Endodermal cell (in vitro differentiated cells): ENCODE measurements at places on chromosomes 3 and 15. TPM values are rescaled to one million over a fixed set of nuclear protein-coding genes. Genes with fewer than 3 reads are reported as not detected.

GRCh38 chr3:7847021-7847420 is 654.6 kb upstream of the LMCD1 start:
- no peak for DNase-seq

DNA sequence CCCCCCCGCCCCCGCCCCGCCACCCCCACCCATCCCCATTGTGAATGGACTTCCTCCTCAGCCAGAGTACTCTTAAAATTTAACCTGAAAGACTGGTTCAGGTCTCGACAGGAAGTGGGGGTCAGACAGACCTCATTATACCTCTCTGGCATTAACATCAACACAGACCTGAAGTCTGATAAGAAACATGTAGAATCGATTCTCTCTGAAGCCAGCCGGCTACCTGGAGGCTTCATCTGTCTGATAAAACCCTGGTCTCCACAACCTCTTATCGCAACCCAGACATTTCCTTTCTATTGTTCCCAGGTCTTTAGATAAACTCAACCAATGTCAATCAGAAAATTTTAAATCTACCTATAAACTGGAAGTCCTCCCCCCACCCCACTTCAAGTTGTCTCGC is 42.6 kb downstream of the SLCO2A1 start:
- peak; percentile 51 for DNase-seq

The SELENOK gene
- total RNA-seq: 47.1 and 51.4 TPM in 2 replicates

DNA sequence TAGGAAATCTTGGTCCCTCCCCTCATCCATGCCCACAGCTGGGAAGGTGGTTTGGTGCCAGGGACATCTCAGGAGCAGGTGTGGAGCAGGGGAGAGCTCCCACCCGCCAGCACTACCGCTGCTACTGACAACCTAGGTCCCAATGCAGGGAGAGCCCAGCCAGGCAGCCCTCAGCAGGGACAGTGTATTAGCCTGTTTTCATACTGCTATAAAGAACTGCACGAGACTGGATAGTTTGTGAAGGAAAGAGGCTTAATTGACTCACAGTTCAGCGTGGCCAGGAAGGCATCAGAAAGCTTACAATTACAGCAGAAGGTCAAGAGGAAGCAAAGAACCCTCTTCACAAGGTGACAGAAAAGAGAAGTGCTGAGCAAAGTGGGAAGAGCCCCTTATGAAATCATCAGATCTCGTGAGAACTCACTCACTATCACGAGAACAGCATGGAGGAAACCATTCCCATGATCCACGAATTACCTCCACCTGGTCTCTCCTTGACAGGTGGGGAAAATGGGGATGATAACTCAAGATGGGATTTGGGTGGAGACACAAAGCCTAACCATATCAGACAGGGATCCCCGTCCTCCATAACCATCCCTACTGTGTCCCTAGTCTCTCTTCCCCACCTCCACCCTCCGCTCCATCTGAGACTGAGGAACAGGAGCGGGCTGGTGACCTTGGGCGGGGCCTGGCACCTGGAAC is 218.6 kb downstream of the TBC1D2B start:
- no peak for DNase-seq

The CCDC71 gene
- total RNA-seq: 12.2 to 26.7 TPM (median 25.7 TPM) in 3 replicates

DNA sequence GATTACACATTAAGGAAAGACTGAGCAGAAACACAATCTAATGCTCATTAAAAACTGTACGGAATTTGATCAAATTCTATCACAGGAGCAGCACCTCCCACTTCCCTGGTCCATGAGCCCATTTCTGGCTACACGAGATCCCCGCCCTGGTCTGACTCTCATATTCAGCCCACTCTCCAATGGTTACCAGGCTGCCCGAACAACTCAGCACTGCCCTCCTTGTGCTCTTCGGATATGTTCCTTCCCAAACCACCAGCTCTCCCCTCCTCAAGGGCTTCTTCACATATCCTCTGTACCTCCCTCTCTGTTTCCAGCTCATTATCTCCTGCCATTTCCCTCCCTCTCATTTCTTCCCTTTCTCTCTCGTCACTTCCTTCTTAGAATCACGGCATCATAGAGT is 180.5 kb downstream of the RSL24D1 start:
- DNase-seq: no peak

- no peak for DNase-seq
Observed at GRCh38 chr3:64074060-64074459, 50.8 kb upstream of the PSMD6 start.

The ADIPOQ gene
- total RNA-seq: not detected in 2 replicates

The KIF15 gene
- total RNA-seq: 14.7 and 16.2 TPM in 2 replicates

The SLC12A1 gene
- not detected in 3 replicates for total RNA-seq

- peak; percentile 92 for DNase-seq
Observed at GRCh38 chr3:129383292-129383860, 45.1 kb downstream of the EFCAB12 start.
